T-helper 9 cell (primary cell): ENCODE measurements at places on chromosomes 5 and 9.

DNA sequence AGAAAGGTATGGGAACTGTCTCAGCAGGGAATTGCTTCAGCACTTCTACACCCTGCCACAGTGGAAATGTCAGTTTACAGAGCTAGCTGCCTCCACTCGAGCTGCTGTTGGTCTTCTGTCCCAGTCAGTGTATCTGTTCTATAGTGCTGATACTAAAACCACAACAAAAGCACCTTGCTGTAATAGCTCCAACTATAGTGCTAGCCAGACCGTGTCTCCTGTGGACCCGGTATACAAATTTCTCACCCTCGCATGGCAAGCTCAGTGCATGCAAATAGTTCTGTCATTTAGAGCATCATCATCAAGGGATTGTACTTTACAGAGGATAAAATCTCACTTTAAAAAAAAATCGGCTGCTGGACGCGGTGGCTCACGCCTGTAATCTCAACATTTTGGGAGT lies 51.5 kb upstream of the IQGAP2 start:
- DNase-seq: no peak

DNA sequence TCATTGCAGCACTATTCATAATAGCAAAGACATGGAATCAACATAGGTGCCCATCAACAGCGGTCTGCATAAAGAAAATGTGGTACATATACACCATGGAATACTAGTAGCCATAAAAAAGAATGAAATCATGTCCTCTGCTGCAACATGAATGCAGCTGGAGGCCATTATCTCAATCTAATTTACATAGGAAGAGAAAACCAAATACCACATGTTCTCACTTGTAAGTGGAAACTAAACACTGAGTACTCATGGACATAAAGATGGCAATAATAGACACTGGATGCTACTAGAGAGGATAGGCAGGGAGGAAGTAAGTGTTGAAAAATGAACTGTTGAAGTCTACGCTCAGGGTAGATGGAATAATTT lies 203.9 kb upstream of the CDH9 start:
- no peak for DNase-seq

- DNase-seq: no peak
These were observed 8.8 kb upstream of the ASB6 start for GRCh38 chr9:129650680-129651235.

DNA sequence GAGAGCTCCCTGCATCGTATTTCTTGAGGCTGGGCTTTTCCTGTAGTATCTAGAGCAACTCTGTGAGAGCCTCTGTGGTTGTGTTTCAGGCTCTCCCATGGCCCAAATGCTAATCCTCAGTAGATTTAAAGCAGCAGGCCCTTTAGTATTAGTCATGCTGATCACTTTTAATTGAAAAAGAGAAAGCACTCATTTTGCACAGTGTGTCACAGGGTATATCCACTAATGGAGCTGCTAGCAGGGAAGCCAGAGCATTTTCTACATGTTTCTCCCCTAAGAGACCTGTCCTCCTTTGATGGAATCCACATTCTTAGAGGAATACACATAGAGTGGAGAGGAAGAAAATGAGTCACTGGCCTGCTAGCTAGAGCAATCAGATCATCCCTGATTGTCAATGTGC lies 348.5 kb downstream of the TMEM232 start:
- DNase-seq: no peak

DNA sequence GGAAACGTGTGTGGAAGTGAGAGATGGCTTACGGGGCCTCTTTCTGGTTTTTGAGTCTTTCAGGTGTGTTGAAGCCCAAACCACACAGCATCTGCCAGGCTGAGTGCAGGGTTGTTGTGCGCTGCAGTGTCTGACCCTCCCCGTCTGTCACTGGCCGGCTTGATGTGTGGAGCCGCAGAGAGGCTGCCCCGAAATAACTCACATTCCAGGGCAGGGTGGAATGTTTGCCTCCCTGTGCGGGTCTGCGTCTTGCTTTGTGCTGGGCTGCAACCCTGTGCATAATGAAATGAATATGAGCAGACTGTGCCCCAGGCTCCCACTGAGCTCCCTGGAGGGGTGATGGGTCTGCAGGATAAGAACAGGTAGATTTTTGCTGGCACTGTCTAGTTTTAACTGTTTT lies 9.9 kb upstream of the PLEKHG4B start:
- DNase-seq: no peak

- no peak for DNase-seq
These were observed 1.5 kb downstream of the GARIN3 start for GRCh38 chr5:157164521-157164920.

DNA sequence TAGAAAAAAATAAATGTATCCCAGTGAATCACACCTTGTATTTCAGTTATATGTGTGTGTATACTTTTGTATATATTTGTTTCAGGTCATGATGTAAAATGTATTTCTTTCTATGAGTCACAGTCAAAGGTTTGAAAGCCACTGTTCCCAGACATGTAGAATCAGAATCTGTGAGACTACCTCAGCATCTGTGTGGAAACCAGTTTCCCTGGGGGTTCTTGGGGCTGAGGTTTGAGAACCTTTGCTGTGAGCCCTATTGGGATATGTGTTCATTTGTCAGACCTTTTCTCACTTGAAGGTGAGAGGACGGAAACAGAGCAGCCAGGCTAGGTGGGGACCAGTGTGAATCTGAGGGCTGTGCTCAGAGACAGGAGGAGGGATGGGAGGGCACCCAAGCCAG lies 78.7 kb upstream of the SAP30L start:
- no peak for DNase-seq

DNA sequence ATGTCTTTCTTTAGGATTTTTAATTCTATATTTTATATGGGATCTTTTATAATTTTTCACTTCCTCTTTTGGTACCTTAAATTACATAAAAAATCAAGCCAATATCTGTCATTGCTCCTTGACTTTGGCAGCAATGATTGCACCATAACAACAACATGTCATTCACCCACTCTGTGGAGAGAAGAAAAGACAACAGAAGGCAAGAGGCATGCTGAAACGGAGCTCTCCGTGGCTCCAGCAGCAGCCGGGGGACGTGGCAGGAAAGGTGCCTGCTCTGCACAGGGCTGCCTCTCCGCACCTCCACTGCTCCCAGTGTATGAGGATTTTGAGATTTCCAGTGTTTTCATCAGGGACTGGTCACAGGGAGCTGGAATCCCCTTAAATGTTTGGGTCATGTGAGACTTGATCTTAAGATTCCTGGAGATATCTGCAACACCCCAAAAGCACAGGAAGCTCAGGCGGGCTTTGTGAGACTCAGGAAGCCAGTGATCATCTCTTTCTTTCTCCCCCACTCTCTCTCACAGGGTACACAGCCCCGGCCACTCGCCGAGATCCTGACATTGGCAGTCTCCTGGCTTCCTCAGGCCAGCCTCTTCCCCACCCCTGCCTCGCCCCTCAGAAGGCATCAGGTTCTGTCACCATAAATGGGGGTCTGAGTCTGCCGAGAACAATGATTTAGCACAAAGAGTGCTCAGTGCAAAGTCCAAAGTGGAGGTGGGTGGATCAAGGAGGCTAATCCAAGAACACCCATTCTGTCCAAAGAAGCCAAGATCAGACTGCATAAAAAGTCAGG lies 74.6 kb downstream of the ACTL7B start:
- DNase-seq: no peak

GRCh38 chr5:7597059-7597642 lies 201.2 kb downstream of the ADCY2 start:
- DNase-seq: no peak

- DNase-seq: no peak
These were observed 135.0 kb upstream of the DAP start for GRCh38 chr5:10896016-10896415.

GRCh38 chr5:143024228-143024920 lies 254.2 kb downstream of the ARHGAP26 start:
- DNase-seq: no peak

- DNase-seq: peak; percentile 77
These were observed 7.9 kb downstream of the CCL21 start for GRCh38 chr9:34701769-34702736.

- DNase-seq: no peak
These were observed 194.2 kb downstream of the TENT4A start for GRCh38 chr5:6907320-6907918.

- DNase-seq: no peak
These were observed 19.9 kb downstream of the DTWD2 start for GRCh38 chr5:118968406-118968911.

DNA sequence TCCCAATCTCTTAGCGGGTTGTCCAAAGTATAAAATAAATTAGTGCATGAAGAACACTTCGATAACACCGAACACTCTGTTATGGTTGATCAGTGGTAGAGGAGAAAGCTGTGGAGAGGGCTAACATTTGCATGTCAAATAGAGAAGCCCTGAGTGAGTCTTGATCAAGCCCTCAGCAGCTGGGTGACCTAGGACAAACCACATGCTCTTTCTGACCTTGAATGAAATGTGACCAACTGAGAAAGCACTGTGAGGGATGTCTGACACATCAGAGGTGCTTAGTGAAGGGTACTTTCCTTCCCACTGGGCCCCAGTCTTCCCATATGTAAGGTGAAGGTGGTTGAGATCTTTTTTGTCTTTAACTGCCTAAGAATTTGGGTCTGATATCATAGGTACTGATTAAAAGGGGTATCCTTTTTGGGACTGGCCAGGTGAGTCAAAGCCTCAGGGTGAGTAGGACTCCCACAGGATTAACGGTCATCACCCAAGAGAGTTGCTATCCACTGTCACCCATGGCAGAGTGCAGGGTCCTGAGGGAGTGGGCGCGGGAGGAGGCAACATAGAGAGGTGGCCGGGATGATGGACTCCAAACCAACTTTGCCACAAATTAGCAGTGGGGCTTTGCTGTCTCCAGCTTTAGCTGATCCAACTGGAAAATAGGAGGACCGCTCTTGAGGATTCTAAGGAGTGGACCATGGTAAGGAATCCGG lies 53.5 kb downstream of the KIF4B start:
- DNase-seq: no peak

GRCh38 chr5:55308254-55308836 lies 556 bp downstream of the MTREX start:
- no peak for DNase-seq

DNA sequence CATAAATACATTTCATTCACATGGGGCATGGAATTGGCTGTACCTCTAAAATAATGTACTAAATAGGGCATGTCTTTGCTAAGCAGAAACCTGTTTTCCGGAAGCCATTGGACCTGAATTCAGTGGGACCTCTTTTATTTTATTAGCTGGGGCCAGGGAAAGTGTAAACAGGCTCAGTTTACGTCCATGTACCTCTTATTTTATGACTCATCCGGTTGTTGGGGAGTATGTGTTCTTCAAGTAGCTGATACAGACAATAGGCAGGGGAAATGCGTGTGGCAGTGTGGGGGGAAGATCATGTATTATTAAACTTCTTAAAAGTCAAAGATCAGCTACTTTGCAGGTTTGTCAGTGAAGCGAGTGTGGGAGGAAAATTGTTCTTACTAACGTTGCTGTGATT lies 1.4 kb upstream of the GDNF start:
- DNase-seq: no peak

DNA sequence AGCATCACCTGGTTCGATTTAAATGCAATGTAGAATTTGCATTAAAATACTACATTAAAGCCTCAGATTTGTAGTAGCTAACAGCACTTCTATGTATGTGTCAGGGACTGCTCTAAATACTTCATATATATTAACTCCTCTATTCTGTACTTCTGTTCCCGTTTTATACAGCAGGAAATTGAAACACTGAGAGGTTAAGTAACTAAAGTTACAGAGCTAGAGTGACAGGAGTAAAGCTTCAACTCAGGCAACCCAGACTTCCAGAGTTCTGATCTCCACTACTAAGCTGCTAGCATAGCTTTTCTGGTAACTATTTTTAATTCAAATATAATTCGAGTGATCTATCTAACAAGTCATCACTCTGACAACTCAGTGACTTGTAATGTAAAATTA lies 619 bp upstream of the APC start:
- no peak for DNase-seq

- no peak for DNase-seq
These were observed 43.1 kb downstream of the CAMK2A start for GRCh38 chr5:150246429-150246828.

DNA sequence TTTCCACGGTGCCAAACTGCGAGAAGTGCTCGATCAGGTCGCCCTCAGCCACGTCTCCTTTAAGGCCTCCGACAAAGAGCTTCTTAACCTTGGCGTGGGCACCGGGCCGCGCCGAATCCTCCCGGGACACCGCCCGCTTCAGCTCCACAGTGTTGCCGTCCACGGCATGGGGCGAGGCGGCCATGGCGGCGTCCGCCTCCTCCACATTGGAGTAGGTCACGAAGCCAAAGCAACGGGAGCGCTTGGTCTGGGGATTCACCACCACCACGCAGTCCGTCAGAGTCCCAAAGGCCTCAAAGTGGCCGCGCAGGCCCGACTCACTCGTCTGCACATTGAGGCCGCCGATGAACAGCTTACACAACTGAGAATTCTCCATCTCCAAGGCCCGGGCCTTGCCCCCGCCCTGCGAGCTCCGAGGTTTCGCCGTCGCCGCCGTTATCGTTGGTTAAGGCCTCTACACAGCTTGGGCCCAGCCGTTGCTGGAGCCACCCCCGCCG lies 424 bp downstream of the HNRNPA0 start:
- no peak for DNase-seq

- no peak for DNase-seq
These were observed 2.8 kb upstream of the ECM2 start for GRCh38 chr9:92538541-92538940.
